ENCODE measurements at places on chromosomes 6 and 20.

GRCh38 chr6:7500752-7501282 is 40.7 kb upstream of the DSP start:
- no peak for DNase-seq

DNA sequence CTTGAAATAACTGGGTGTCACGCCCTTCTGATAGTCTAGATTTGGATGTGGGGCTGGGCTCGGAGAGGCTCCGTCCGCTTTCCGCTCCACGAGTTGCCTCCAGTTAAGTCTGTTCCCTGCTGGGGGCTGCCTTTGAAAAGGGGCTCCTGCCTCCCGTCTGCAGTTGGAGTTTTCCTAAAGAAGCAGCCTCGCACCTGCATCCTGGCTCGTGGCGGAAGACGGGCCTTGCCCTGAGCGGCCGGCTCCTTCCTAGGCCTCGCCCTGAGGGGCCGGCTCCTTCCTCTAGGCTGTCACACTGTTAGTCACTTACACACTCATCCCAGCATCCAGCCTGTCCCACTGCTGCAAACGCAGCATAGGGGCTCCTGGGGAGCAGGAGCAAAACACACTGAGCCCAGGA is 74.4 kb downstream of the SMOC2 start:
- DNase-seq, result no peak

- DNase-seq, result no peak
Observed at GRCh38 chr6:140043357-140043756, 668.9 kb upstream of the CITED2 start.

DNA sequence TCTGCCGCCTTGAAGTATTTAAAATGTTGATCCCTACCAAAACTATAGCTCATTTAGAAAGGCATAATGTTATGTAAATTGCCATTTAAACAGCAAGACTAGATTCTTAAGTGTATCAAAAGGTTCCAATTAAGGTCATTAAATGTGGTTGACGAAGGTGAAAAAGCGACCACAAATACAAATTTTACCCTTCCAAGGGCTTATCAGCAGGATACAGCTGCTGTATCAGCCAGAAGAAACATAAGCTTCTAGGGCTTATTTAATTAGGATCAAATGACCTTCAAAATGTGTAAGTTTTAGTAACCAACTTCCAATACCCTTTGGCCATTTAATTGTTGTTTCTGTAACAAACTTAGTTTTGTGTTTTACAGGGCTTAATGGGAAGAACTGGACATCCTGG is 139.9 kb downstream of the COL9A1 start:
- DNase-seq, result no peak

DNA sequence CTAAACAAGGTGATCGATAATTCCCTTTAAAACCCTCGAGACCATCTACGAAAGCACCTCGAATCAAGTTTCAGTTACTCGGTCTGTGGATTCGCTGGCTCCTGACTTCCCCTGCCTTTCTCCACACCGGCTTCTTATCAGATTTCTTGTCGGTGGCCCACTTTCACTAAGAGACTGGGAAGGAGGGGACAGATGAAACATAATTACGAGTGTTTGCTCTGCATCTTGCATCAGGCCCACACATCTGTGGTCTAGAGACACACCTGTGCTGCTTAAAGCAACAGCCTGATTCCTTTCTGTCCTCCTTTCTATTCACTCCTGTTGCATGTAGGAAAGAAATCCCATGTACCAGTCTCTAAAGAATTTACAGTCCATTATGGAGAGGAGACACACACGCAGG is 37.7 kb downstream of the INSM1 start:
- no peak for DNase-seq

- no peak for DNase-seq
Observed at GRCh38 chr6:70080443-70081070, 214.2 kb downstream of the COL19A1 start.

All from NT2/D1 (cell line).